ENCODE measurements at places on chromosomes 11 and 22.

- no peak for DNase-seq
Measured at GRCh38 chr11:76689313-76690260, 19.0 kb upstream of the LRRC32 start.

DNA sequence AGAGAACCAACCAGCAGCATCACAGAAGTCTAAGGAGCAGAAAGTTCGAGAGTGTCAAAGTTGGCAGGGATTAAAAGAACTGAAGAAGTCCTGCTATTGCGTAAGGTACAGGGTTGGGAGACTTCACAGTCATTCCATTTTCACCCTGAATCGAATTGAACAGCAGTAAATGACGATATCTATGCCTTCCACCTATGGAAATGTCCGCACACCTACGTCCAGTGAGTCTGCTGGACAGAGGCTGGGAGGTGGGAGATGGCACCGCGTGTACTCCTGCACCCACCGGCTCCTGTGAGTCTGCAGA lies 116.7 kb downstream of the MICAL3 start:
- no peak for DNase-seq

DNA sequence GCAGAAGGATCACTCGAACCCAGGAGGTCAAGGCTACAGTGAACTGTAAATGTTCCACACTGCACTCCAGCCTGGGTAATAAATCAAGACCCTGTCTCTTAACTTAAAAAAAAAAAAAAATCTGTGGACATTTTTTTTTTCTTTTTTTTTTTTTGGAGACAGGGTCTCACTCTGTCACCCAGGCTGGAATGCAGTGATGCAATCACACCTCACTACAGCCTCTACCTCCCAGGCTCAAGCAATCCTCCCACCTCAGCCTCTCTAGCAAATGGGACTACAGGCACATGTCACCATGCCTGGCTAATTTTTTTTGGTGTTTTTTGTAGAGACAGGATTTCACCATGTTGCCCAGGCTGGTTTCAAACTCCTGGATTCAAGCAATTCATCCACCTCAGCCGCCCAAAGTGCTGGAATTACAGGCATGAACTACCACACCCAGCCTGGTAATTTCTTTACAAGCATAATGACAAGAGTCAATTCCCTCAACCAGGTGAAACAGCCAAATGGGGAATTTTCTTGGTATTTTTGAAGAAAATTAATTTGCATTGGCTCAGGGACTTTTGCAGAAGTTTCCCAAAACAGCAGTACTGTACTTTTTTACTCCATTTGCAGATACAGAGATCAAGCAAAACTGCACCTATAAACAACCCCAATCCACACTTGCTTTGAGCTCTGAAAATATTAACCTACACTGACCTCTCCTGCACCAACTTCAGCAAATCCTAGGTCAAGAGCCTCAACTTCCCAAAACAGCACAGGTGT lies 44.0 kb downstream of the MRTFA start:
- DNase-seq, result no peak

- no peak for DNase-seq
Measured at GRCh38 chr11:45751430-45751829, 53.5 kb upstream of the SLC35C1 start.

- no peak for DNase-seq
Measured at GRCh38 chr11:117202386-117203068, 3.4 kb downstream of the TAGLN start.

- no peak for DNase-seq
Measured at GRCh38 chr11:42311514-42311913, 852.1 kb upstream of the LRRC4C start.

GRCh38 chr22:30198921-30199320 lies 47.6 kb downstream of the LIF start:
- DNase-seq, result no peak

GRCh38 chr11:2766166-2766565 lies 66.4 kb upstream of the KCNQ1OT1 start:
- DNase-seq, result no peak
